Smooth muscle cell of the coronary artery (primary cell): ENCODE measurements at places on chromosomes 6 and 20. TPM values are rescaled to one million over a fixed set of nuclear protein-coding genes. Genes with fewer than 3 reads are reported as not detected.

The NKX2-4 gene
- under 0.01 TPM in 1 of 2 replicates, not detected in the other for total RNA-seq

The SUMO4 gene
- total RNA-seq = 0.70 and 1.1 TPM in 2 replicates

The C6orf15 gene
- total RNA-seq = 0.08 TPM in 1 of 2 replicates, not detected in the other

The TENT5A gene
- 19.1 and 42.2 TPM in 2 replicates for total RNA-seq

The CST3 gene
- 189 and 222 TPM in 2 replicates for total RNA-seq

The BTNL2 gene
- total RNA-seq = 0.12 TPM in 1 of 2 replicates, not detected in the other

The TRERF1 gene
- 1.2 and 1.6 TPM in 2 replicates for total RNA-seq

The CRIP3 gene
- total RNA-seq = 0.47 TPM in 1 of 2 replicates, not detected in the other

The ETV7 gene
- 0.75 and 2.8 TPM in 2 replicates for total RNA-seq

The CALHM5 gene
- 5.9 and 10.1 TPM in 2 replicates for total RNA-seq

The RGL2 gene
- 12.6 and 21.9 TPM in 2 replicates for total RNA-seq

The DNMT3B gene
- 2.0 and 2.3 TPM in 2 replicates for total RNA-seq

The PLA2G7 gene
- not detected in 2 replicates for total RNA-seq

The CPNE5 gene
- 0.08 TPM in 1 of 2 replicates, not detected in the other for total RNA-seq

The KCNS1 gene
- total RNA-seq = 0.23 and 0.70 TPM in 2 replicates

The OPRL1 gene
- 1.5 and 2.3 TPM in 2 replicates for total RNA-seq

The ZNF341 gene
- total RNA-seq = 0.75 and 1.1 TPM in 2 replicates

The OXT gene
- total RNA-seq = not detected in 2 replicates

The SLC22A16 gene
- not detected in 2 replicates for total RNA-seq

The ESR1 gene
- 0.83 and 4.6 TPM in 2 replicates for total RNA-seq

The TMEM242 gene
- 3.4 and 5.3 TPM in 2 replicates for total RNA-seq

The TBXT gene
- total RNA-seq = not detected in 2 replicates

The GRM1 gene
- under 0.01 TPM in 2 replicates for total RNA-seq

The HLA-DQB1 gene
- total RNA-seq = not detected in 2 replicates

The DEF6 gene
- total RNA-seq = 0.53 and 0.70 TPM in 2 replicates

The OPN5 gene
- not detected in 2 replicates for total RNA-seq

The GTPBP2 gene
- 44.0 and 52.9 TPM in 2 replicates for total RNA-seq

The PXDC1 gene
- 39.0 and 103 TPM in 2 replicates for total RNA-seq

The MUC22 gene
- not detected in 2 replicates for total RNA-seq

The TMEM14A gene
- total RNA-seq = 13.0 and 26.0 TPM in 2 replicates
